ENCODE measurements at places on chromosomes 5 and 9. TPM values are rescaled to one million over a fixed set of nuclear protein-coding genes. Genes with fewer than 3 reads are reported as not detected.

Gene FKBP15
- 24.7 TPM for total RNA-seq

Gene PCBD2
- 4.7 TPM for total RNA-seq

Gene DUSP1
- 63.5 TPM for total RNA-seq

Gene SMIM27
- total RNA-seq: 1.9 TPM

Gene NOTCH1
- 31.6 TPM for total RNA-seq

Gene SV2C
- total RNA-seq: not detected

Gene C5orf15
- 48.6 TPM for total RNA-seq

Gene PRDM9
- not detected for total RNA-seq

Gene PCDHGB6
- 5.1 TPM for total RNA-seq

Gene PCDHGA2
- total RNA-seq: 6.6 TPM
